ENCODE measurements at places on chromosomes 2 and 18.

- DNase-seq = no peak
Measured at GRCh38 chr2:183078163-183078463, 434 bp upstream of the DUSP19 start.

- DNase-seq = no peak
Measured at GRCh38 chr2:68341583-68341982, 21.8 kb upstream of the CNRIP1 start.

GRCh38 chr2:120765678-120766469 is 30.2 kb downstream of the GLI2 start:
- no peak for DNase-seq

- no peak for DNase-seq
Measured at GRCh38 chr2:148184976-148185375, 164.1 kb downstream of the MBD5 start.

- no peak for DNase-seq
Measured at GRCh38 chr2:26325851-26326250, 20.1 kb upstream of the SELENOI start.

GRCh38 chr2:39738936-39739335 is 40.1 kb downstream of the THUMPD2 start:
- no peak for DNase-seq

DNA sequence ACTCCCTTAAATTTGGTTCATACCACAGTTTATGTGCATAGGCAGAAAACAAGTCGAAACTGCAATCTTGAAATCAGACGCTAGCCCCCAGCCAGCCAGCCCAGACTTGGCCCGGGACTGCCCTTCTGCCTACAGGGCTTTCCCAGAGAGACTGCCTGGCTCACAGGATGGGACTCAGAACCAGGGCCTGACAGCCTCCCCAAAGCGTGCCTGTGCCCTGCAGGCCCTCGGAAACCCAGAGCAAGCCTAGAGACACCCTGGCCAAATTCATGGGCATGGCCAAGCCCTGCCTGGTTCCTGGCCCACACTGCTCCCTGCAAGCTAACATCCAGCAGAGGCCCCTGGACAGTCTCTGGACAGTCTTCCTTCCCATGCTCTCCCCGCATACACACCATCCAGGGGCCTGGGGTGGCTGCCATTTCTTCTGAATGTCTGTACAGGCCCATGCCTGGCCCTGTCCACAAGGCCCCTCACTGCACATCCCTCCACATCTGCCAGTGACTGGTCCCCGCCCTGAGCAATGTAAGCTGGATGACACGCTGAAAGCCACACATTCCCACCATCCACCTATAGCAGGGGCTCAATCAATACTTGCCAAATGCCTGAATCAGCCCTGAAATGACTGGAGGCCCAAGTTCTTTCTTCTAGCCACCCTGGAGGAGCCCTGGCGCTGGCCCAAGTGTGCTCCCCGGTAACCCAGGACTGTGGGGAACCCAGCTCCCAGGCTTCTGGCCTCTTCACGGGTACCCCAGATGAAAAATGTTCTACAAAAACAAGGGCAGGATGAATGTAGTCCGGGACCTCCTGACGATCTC is 73.1 kb downstream of the HDAC4 start:
- no peak for DNase-seq

DNA sequence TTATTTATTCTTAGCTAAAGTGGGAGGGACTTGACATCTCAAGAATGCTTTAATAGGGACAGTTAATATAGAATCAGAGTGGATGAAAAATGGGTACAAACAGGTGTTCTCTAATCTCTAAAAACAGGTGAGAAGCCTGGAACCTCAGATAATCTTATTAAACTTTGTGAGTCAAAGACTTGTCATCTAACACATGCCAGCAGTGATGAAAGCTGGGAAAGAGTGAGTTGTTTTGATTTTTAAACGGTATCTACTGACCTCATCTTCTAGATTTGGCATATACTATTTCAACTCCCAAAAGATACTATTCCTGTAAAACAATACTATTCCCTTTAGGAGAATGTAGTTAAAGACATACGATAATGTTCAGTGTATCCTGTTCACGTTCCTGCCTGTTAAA is 103.4 kb downstream of the CCDC141 start:
- DNase-seq = no peak

DNA sequence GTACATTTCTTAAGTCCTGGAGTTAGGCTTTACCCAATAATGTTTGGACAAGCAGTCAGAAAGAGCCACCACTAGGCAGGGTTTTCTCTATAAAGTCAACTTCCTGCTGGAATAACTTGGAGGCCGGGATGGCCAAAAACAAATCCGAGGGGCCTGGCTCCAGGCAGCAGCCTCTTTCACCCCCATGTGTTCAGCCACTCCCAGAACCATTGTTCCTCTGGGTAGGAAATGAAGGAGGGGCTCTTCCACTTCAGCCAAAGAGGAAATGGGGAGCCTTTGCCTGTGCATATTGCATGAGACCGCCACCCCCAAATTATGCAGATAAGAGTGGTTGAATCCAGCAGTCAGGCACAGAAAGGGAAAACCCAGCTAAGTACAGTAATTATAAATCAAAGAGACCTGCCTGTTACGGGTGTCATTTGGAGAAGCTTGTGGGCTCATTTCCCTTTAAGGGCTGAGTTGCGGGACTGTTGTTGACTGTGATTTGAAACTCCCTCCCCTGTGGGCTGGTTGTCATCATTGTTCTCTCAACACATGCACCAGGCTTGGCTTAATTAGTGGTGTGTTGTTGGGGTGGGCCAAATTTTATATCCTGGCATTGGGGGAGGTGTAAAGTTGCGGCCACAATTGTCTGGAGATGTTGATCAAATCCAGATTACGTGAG is 212.8 kb upstream of the SOX11 start:
- DNase-seq = no peak

- no peak for DNase-seq
Measured at GRCh38 chr18:12003894-12004293, 22.6 kb downstream of the IMPA2 start.

DNA sequence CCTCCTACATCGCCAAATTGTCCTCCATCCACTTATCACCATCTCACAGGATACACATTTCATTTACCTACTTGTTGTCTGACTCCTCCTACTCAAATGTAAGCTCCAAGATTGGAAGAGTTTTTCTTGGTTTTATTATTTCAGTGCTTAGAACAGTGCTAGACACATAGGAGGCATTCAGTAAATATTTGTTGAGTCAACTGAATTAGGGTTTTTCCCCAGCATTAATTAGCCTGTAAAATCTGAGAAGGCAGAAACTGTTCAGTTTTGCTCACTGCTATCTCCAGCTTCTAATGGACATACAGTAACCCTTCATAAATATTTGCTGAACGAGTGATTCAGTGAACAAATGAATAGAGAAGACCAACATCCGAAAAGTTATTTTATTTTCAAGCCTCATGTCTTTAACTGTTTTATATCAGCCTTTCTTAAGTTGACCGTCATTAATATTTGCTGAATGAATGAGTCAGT is 800 bp downstream of the TTC21B start:
- DNase-seq = no peak

DNA sequence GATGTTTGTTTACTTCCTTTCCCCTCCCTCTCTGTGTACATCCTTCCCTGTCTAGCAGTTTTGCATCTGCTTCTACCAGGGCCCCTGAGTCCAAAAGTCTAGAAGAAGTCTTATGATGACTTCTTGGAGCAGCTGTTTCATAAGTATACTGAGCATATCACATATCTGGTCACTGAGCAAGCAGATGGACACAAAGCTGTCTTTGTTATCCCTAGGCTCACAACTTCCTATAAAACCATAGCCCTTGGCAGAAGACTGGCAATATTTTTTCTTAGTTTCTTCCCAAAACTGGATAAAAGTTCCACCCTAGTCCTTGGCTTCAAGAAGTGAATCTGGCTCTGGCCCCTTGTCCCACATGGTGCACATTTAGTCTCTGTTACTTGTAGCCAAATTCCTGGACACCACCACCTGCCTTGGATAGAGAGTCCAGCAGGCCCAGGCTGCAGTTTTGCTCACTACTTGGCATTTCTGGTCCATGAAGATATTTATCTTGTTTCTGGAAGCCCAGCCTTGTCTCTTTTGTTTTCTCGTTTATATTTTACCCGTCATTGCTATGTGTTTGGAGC is 22.5 kb downstream of the THOC1 start:
- DNase-seq = no peak

DNA sequence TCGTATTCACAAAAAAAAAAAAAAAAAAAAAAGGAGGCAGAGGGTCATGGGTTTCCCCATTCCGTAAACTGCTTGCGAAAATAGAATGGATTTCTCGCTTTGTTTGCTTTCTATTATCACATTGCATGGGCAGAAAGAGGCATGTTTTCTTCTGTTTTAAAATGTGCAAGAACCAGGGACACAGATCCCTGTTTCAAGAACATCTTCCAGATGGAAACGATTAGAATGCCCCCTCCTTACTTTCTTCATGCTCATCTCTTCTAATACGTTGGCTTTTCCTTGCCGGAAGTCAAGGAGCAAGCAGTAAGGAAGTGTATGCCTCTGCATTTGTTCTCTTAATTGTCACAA is 51.0 kb upstream of the ZNF516 start:
- no peak for DNase-seq

DNA sequence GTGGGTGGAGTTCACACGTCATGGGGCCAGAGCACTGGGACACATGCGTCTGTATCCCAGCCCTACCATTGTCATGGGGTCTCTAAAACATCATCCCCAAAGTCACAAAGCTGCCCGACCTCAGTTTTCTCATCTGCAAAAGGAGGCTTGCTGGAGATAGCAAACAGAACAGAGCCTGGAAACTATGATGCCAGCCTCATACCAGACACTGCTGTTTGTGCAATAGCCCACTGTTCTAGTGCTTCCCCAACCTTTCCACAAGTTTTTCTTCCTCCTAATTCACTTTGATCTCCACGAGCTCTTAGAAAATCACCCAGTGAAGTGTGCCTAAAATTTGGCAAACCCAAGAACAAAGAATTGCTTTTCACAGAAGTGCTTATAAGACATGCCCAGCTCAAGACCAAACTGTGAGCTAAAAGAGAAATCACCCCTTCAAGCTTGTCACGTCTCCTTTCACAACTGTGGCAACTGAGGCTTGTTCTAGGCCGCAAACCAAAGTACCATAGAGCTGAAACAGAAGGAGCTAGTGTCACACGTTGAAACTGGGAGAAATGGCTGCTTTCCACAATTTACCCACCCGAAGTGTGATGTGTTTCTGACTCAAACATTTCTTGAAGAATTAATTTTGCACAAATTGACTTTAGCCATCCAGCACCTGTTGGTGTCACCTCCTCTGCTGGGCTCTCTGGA is 162.7 kb upstream of the ID2 start:
- no peak for DNase-seq

- DNase-seq = no peak
Measured at GRCh38 chr2:223007531-223007930, 44.5 kb upstream of the KCNE4 start.

- DNase-seq = no peak
Measured at GRCh38 chr2:102815285-102815684, 53.5 kb downstream of the TMEM182 start.

DNA sequence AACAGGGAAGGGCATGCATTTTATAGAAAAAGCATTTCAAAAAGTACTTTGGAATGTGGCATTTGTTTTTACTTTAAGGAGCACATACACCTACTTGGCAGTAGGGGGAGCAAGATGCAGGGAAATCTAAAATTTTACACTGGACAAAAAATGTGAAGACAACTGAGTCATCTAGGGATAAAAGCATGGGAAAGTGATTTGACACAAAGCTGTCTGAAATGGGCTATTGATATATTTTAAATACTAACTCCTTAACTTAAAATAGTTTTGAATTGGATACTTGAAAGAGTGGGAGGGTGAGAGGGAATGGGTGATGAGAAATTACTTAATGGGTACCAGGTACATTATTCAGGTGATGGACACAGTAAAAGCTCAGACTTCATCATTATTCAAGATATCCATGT is 15.8 kb downstream of the TMEM200C start:
- no peak for DNase-seq

DNA sequence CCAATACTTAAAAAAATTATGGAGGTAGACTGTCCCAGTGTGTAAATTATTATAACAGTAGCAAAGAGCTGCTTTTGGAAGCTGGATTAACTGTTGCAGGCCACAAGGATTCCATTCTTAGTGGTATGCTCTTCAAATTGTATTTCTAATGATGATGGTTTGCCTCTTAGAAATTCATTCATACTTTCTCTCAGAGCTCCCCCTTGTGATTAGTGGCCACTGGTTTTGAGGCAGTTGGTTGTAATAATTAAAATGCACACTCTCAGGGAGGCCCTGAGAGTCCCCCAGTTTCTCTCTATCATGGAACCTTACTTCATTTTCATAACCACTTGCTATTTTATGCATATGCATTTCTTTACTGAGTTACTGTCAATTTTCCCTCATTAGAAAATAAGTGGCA is 122.5 kb downstream of the PLA2R1 start:
- no peak for DNase-seq

GRCh38 chr2:198055716-198056115 is 251.3 kb downstream of the PLCL1 start:
- DNase-seq = no peak

DNA sequence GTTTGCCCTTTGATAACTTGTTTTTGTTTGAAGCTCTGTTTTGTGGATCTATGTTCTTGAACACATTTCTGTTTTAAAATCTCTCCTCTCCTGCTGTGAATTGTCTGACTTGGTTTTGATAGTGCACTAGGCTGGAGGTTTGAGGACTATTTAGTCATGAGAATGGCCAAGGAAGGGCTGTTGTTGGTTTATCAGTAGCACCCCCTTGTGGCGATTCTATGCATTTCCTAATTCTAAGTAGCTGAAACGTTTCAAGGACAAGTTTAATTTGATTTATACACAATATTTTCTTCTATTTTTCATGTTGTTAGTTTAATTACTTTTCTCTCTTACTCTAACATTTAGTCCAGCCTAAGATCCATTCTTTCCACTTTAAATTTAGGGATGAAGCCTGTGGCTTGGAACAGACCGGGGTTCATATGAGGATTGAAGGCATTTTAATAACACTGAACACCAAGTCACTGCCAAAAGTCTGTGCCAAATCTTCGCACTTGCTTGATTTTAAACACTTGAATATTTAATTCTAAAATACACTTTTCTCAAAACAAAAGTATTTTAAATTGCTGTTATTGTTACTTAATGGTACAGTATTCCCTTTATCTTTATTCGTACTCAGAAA is 166.0 kb downstream of the SOCS6 start:
- DNase-seq = peak; percentile 53
